Activated T-helper 1 cell treated with Interleukin-2 at 50 U/mL for 16 hours (primary cell): ENCODE measurements at places on chromosomes 4 and X.

DNA sequence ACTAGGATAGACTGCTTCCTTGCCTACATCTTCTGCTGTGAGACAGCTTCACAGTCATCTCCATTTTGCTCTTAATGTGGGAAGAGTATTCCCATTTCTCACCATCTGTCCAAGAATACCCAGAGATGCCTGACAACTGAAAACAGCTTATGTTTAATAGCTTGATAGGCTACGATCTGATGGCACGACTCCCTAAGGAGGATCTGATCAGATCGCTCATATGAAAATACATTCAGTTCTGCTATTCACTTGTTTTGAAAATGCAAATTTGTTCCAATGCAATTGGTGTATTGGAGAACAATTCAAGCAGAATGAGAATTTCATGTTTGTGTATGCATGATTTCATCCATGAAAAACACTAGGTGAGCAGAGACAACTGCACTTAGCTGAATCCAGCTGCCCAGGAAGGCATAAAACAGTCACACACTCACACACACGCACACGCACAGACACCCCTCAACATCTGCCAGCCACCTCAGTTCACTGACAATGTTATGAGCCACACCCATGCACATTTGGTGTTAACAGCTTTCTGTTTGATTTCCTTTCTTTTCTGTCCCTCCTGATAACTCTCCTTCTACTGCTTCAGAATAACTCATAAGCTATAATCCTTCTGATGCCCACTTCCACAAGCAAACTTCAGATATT, 29.6 kb downstream of the TRIML1 start:
- no peak for DNase-seq

- DNase-seq = peak; percentile 7
Measured at GRCh38 chr4:78776729-78777575, 802 bp downstream of the BMP2K start.

DNA sequence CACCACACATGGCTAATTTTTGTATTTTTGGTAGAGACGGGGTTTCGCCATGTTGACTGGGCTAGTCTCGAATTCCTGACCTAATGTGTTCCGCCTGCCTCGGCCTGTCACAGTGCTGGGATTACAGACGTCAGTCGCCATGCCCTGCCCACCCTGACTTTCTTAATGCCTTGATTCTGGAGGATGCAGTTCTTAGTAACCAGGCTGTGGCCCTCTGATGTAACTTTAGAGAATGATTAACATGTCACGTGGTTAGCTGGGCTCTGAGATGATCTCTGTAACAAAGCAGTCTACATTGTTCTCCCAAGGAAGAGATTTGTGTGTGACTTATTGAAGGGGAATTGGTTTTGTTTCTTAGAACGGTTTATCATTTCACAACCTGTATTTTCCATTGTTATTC, 30.6 kb downstream of the ANK2 start:
- DNase-seq = no peak

- no peak for DNase-seq
Measured at GRCh38 chr4:113539408-113539807, 222.1 kb downstream of the CAMK2D start.

- DNase-seq = no peak
Measured at GRCh38 chrX:34873500-34874225, 68.9 kb upstream of the FAM47B start.

- DNase-seq = no peak
Measured at GRCh38 chrX:29858714-29859113, 356.6 kb upstream of the MAGEB2 start.

- no peak for DNase-seq
Measured at GRCh38 chr4:8072235-8072968, 86.2 kb downstream of the ABLIM2 start.

DNA sequence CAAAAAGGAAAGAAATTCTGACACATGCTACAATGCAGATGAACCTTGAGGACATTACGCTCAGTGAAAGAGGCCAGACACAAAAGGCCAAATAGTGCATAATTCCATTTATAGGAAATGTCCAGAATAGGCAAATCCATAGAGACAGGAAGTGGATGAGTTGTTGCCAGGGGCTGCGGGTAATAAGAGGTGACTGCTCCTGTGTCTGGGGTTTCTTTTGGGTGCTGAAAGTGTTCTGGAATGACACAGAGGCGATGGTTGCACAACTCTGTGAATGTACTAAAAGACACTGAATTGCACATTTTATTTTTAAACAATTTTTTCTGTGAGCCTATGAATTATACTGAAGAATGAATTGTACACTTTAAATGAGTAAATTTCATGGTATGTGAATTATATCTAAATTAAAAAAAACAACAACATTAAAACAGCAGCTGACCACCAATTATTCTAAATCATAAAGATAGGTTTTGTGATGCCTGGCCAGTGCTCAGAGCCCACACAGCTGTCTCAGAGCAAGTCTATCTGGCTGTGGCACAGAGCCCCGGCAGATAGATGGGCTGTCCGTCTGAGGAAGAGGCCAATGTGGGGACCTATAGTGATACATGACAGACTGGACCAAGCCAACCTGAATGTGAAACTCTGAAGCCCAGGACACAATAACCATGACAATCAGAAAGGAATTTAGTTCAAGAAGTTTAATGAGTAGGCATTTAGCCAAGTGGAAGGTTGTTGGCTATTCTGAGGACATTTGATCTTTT, 23.5 kb upstream of the IRAK1 start:
- DNase-seq = no peak

GRCh38 chr4:132114885-132115284, 1034.2 kb upstream of the PCDH10 start:
- DNase-seq = no peak

DNA sequence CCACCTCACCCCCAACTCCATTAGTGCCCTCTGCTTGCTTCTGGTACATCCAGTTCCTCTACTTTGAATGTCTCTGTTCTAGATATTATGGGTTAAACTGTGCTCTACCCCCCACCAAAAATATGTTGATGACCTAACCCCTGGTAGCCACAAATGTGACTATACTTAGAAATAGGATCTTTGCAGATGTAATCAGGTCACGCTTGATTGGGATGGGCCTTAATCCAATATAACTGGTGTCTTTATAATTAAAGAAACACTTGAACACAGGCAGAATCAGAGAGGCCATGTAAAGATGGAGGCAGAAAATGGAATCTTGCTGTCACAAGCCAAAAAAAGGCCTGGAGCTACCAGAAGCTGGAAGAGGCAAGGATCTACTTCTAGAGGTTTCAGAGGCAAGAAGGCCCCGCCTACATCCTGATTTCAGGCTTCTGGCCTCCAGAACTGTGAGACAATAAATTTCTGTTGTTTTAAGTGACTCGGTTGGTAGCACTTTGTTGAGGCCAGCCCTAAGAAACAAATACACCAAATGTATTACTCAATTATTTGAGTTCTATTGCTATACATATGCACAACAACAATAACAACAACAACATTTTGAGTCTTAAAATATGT, 220.0 kb downstream of the PPP3CA start:
- DNase-seq = no peak

DNA sequence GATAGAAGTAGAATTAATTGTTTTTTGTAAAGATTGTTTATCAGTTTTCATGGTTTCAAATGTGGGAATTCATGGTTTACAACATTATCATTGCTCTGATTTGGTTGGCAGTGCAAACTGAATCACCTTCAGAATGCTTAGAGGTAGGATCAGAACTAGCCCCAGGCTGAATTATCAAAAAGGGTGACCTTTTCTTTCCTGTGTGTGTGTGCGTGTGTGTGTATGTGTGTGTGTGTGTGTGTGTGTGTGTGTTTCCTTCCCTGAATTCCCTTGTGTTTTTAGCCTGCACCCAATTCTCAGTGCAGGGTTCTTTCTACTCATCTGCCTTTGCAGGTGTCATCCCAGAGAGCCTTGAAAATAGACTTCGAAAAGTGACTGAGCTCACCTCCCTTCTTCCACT, 125.0 kb downstream of the BMPR1B start:
- no peak for DNase-seq

- DNase-seq = no peak
Measured at GRCh38 chr4:107655289-107655688, 64.7 kb downstream of the PAPSS1 start.

DNA sequence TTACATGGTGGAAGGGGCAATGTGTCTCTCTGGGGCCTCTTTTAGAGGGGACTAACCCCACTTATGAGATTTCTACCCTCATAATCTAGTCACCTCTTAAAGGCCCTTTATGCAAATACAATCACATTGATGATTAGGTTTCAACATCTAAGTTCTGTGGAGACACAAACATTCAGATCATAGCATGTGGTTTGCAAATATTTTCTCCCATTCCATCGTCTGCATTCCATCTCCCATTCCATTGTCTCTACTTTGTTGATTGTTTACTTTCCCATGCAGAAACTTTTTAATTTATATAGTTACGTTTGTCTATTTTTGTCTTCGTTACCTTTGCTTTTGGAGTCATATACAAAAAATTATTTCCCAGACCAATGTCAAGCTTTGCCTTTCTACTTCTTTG, 927.5 kb upstream of the INTU start:
- DNase-seq = no peak

GRCh38 chrX:1500701-1501624, 36.0 kb downstream of the P2RY8 start:
- DNase-seq = no peak

GRCh38 chr4:157992038-157992705, 180.7 kb downstream of the GASK1B start:
- DNase-seq = no peak

DNA sequence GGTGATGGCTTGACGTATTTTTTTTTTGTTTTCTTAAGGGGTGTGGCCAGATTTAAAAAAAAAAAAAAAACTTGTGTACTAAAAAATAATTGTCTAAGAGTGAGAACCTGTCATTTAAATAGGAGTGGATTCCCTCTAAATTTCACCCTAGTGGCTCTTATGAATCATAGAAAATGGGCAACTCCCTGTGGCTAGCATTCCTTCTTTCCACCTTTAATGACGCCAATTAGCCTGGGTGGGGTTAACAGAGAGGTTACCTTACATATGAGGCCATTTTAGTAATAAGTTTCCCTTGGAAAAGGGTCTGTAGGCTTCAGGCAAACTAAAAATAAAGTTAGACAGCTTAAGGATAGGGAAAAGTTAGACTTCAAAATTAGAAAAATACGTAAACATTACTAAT, 223.5 kb upstream of the FAM241A start:
- DNase-seq = no peak

- DNase-seq = no peak
Measured at GRCh38 chr4:64272432-64272831, 136.8 kb downstream of the TECRL start.

DNA sequence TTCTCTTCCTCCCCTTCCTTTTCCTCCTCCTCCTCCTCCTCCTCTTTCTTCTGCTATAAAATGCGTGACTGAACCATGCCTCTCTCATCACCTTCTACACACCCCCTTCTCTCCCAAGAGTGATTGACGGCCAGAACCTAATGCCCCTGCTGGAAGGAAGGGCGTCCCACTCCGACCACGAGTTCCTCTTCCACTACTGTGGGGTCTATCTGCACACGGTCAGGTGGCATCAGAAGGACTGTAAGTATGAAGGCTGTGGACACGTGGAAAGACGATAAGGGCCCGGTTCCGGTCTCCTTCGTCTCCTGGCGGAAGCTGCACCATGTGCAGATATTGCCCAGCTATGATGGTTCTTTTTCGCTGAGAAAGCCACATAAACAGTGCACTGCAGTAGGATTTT, 12.1 kb upstream of the ARSF start:
- no peak for DNase-seq

DNA sequence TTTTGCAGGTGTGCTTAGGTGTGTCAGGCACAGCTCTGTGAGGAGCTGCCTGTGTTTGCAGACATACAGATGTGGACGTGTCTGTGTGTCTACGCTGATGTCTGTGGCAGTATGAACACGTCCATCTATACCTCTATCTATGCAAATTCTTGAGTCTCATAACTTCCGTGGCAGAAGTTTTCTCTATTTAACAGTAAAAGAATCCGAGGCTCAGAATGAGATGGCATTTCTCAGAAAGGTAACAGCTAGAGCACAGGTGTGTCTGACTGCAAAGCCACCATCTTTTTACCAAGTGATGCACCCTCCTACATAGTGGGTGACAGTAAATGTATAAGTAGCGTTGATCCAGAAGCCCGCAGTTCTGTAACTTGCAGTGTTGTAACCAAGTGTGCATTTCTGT, 39.9 kb upstream of the CYP4V2 start:
- no peak for DNase-seq

DNA sequence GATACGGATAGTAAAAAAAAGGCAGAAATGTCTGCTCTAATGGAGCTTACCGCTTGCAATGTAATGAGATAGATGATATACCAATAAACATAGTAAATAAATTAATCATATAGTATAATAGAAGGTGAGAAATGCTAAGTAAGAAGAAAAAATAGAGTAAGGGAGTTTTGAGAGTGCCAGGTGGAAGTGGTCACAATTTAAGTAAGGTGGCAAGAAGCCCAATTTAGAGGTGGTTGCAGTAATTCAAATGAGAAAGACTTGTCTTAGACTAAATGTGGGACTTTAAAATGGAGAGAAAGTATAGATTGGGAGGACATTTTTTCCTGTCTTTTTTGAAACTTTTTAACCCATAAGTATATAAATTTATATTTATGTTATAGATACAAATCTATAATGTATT, 26.0 kb downstream of the TBC1D19 start:
- no peak for DNase-seq

DNA sequence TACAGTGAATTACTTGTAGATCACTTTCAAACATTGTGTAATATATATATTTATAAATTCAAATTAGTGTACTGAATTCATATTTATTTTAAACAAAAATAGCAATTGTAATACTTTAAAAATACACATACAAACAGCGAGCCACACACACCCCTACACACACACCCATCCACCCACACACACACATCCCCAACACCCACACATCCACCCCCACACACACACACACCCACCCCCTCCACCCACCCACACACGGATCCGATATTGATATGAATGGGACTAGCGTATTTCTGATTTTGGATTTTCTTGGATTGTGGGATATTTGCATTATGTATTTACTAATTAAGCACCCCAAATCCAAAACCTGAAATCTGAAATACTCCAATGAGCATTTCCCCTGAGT, 451.2 kb downstream of the PCDH7 start:
- no peak for DNase-seq

- no peak for DNase-seq
Measured at GRCh38 chrX:152638443-152638904, 779 bp downstream of the GABRQ start.

- DNase-seq = no peak
Measured at GRCh38 chrX:21056622-21057021, 317.6 kb upstream of the CNKSR2 start.

DNA sequence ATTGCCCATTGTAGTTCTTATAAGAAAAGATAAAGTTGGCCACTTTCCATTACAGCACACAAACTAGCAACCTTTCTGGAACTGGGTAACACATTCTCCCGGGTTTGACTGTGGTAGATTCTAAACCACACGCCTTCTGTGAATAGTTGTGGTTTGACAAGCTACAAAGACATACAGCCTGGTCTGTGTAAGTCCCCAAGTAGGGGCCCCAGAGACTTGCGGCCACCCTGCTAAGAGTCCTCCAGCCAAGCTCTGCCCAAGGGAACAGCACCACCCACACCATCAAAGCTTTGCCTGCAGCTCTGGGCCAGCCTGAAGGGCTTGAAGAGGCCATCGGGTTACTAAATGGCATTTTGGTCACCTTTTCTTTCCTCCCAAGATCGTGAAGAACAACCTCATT, 203.4 kb downstream of the MAML3 start:
- no peak for DNase-seq

GRCh38 chr4:8016527-8016926, 76.9 kb upstream of the AFAP1 start:
- DNase-seq = no peak
